Naive thymus-derived CD8-positive, alpha-beta T cell (primary cell): ENCODE measurements at places on chromosomes 1 and 21. TPM values are rescaled to one million over a fixed set of nuclear protein-coding genes. Genes with fewer than 3 reads are reported as not detected.

Gene OR2T11
- not detected for total RNA-seq

Gene CYYR1
- not detected for total RNA-seq

Gene CHIA
- not detected for total RNA-seq

Gene CRYAA
- total RNA-seq = not detected

Gene RIPPLY3
- total RNA-seq = not detected

Gene KANK4
- total RNA-seq = not detected

Gene SPRR1A
- not detected for total RNA-seq

Gene DNAJB4
- 23.0 TPM for total RNA-seq

Gene SLC2A1
- 57.2 TPM for total RNA-seq

Gene DNASE2B
- not detected for total RNA-seq

Gene CYP4A11
- total RNA-seq = not detected

Gene ZNF593OS
- not detected for total RNA-seq

Gene SYCP1
- not detected for total RNA-seq

Gene NGF
- not detected for total RNA-seq

Gene MAGI3
- 2.7 TPM for total RNA-seq

Gene KCNT2
- not detected for total RNA-seq

Gene HES5
- total RNA-seq = not detected

Gene CFAP45
- total RNA-seq = 1.5 TPM

Gene KCND3
- not detected for total RNA-seq

Gene IRF6
- total RNA-seq = 2.6 TPM

Gene GNG4
- not detected for total RNA-seq

Gene C1orf141
- not detected for total RNA-seq

Gene CLCNKA
- not detected for total RNA-seq

Gene MATN1
- total RNA-seq = 0.47 TPM

Gene NCMAP
- not detected for total RNA-seq

Gene CLIC6
- total RNA-seq = 0.44 TPM

Gene FRRS1
- total RNA-seq = 0.55 TPM

Gene ATAD3C
- total RNA-seq = 0.49 TPM

Gene GPR89A
- 32.3 TPM for total RNA-seq
